Stimulated activated CD4-positive, alpha-beta T cell treated with anti-CD3 and anti-CD28 coated beads, Interleukin-4, amount 100 ng/mL, for 24 hours (primary cell): ENCODE measurements at places on chromosomes 3 and 15.

- no peak for DNase-seq
Measured at GRCh38 chr3:139887431-139887830, 47.6 kb upstream of the CLSTN2 start.

GRCh38 chr15:64229129-64229724 is 66.4 kb upstream of the PPIB start:
- DNase-seq = no peak

GRCh38 chr3:157081626-157082210 is 78.2 kb downstream of the CCNL1 start:
- DNase-seq = peak; percentile 89

DNA sequence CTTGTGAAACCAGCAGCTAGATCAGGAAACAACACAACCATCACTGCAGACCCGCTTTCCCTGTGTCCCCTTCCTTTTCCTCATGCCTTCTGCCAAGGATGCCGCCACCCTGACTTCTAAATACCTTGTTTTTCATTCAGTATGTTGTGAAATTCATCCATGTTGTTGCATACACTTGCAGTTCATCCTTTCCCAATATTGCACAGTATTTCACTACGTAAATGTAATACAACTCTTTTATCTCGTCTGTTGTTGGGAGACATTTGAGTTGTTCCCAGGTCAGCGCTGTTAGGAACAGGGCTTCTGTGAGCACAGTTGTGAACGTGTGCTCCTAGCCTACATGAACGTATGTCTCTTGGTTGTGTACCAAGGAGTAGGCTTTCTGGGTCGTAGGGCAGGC is 24.2 kb downstream of the TLNRD1 start:
- DNase-seq = no peak

DNA sequence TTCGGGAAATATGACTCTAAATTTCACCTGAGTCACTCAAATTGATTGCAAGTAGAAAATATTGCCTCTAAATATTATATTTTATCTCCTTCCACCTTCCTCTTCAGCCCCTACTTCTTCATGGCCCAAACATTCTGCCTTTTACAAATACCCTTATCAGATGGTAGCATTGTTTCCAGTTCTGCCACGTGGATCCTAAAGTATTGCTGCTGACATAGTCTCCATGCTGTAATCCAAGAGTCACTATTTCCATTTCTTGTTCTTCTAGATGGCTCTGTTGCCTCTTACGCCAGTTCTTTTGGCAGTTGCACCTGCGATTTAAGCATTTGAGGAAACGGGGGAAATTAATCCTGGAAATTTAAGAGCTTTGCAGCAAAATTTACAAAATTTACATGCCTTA is 13.6 kb downstream of the LMOD3 start:
- no peak for DNase-seq

DNA sequence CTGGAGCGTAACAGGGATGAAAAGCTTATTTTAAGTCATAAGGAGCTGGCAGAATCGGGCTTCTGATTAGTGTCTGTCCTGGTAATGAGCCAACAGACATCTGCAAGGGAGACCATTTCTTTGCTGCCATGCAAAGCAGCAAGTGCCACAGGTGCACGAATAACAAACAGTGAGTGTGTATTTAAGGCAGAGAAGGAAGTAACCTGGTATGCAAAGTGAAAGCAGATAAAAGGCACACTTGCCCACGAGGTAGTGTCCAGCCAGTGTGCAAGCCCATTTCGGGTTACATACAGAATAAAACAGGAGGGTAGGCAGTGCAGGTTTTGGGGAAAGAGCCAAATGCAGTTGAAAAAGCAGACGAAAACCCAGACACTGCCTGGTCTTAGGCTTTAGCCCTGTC is 1153.7 kb downstream of the SI start:
- no peak for DNase-seq

GRCh38 chr3:138042043-138042442 is 32.1 kb downstream of the CLDN18 start:
- DNase-seq = no peak

DNA sequence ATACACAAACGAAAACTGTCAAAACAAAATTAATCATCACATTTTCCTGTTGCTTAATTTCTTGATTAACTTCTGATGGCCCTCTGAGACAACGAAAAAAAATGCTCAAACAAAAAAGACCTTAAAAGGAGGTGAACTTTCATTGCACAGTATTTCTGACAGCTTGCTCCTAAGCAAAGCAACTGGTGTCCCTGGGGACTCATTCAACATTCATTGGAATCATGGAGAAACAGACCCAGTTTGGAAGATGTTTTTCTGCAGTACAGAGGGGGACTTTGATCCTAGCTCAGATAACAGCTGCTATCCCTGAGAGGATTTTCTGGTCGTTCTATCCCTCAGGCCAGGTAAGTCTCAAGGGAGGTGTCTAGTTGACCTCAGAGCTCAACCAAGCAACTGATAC is 378.7 kb upstream of the ATP11B start:
- DNase-seq = no peak

DNA sequence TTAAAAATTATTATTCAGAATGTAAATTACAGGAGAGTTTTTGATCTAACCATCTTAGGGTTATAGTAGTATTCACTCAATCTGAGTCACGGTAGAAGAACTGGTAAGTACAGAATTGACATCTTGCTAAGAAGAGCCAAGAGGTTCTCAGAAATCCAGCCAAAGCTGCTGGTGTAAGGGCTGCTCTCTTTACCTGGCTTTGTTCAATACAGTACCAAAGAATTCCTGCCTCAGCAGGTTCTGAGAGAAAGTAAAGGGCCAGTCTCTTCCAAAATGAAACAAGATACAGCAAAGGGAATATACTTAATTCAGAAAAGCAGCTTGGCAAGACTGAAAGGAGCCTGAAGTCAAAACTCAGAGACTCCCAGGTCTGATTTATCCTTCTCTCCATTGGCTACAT is 193.1 kb downstream of the TNIK start:
- no peak for DNase-seq

GRCh38 chr3:57544181-57545125 is at the start of gene DNAH12:
Gene DNAH12 (minus strand): TSS chr3:57544344. CDS start chr3:57542870, 1,474 bp downstream.
- DNase-seq = no peak

DNA sequence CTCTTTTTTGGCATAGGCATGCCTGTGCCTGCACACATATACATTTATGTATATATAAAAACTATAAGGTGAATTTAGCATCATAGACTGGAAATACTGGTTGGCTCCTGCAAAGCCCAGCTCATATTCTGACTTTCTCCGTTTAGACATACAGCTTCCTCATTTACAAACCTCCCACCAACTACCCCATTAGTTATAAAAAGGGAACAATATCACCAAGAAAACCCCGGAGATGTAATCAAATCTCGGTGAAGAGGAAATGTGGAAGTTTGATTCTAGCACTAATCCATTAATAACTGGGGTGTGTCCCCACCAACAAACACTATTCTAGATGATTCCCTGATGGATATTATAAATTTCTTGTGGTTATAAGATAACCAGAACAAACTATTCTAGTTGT is 517.7 kb upstream of the TBL1XR1 start:
- no peak for DNase-seq

DNA sequence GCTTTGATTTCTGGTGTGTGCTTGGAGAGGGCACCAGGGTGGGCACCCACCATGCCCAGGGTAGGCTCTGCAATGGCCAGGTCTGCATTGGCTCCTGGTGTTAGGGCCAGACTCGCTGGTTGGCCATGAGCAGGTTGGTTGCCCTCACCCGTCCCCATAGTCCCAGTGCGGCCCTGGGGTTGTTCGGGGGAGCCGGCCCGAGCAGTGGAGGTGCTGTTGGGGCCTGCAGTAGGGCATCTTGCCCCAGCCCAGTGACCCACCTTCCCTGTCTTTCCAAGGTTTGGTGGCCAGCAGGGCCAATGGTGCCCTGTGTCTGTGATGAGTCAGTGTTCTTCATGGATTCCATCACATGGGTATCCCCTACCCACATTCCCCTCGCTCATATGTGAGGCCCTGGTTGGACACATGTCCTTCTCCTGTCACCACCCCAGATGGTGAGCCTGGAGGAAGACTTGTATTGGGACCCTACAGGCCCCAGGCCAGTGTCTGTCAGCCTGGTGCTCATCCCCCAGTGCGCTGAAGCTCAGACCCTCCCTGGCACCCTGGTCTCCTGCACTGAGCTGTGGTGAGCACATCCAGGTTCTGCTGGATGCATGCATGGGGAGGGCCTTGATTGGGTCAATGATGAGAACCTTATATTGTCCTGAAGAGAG is 190.1 kb downstream of the UBE3A start:
- no peak for DNase-seq

DNA sequence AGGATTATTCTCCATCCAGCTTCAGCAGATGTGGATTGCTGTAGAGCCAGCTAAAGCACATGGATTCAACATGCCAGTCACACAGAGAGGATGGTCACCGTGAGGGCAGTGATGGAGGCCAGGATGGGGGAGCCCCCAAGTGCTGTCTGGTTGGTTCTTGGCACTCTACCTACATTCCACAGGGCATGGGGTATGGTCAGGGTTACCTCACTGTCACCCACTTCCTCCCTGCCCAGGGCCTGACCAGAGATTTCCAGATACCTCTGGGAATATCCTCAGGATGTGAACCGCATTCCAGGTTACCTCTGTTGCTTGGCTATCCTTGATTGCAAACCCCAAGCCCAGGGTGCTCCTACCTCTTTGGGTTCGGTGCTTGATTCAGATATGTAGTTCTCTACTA is 147.3 kb upstream of the TRIM42 start:
- DNase-seq = no peak

DNA sequence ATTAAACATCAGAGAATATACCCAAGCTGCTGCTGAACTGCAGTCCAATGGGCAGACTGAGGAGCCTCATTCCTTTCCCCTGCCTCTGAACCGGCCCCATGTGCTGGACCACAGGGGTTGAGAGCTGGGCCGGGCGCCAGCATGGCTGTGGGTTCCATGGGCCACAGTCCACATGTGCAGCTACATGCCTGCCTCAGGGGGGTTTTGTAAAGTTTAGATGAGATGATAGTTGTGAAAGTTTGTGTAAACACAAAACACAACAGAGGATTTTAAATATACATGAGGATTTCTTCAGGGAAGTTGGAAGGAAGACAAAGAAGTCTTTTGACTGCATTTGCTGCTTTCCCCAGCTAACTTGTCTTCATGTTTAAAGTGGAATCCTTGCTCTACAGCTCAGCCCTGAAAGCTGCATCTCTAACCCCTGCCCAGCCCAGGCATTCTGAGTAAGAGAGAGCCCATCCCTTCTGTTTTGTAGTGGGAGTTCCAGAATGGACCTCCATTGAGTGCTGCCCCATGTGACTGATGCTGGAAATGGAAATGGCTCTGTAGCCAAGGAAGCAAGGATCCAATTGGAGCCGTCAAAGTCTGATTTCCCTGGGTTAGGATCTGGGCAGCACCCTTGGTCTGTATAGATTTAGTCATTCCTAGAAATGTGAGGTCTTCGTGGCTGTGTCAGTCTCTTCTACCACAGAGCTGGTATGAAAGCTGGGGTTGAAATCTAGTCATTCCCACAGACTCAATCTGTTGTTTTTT is 17.5 kb downstream of the SLC12A8 start:
- DNase-seq = no peak

- DNase-seq = peak; percentile 61
Measured at GRCh38 chr15:62153228-62153627, 11.9 kb downstream of the C2CD4B start.

- no peak for DNase-seq
Measured at GRCh38 chr3:133329626-133330025, 70.2 kb upstream of the BFSP2 start.

DNA sequence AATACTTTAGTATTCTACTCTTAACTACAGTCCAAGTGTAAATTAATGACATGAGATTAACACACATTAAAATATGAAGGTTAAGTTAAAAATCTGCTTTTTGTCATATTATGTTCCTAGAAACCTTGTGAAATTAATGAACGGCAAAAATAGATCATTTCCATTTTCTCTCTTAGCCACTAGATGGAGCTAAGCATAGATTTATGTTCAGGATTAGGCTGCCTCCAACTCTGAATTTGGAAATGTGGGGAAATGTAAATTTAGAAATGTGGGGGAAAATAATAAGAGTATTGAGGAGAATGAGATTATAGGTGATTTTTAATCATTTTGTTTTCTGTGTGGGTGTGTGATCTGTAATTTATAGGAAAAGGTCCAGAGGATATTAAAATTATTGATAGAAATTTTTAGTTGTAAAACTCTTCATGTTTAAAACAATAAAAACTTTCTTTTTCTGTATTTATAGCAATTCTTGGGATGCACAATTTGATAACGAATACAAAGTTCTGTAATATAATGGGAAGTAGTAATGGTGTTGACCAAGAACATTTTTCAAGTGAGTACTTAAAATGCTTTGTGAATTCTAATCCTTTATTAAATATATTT is 59.2 kb downstream of the TMOD3 start:
- DNase-seq = no peak

DNA sequence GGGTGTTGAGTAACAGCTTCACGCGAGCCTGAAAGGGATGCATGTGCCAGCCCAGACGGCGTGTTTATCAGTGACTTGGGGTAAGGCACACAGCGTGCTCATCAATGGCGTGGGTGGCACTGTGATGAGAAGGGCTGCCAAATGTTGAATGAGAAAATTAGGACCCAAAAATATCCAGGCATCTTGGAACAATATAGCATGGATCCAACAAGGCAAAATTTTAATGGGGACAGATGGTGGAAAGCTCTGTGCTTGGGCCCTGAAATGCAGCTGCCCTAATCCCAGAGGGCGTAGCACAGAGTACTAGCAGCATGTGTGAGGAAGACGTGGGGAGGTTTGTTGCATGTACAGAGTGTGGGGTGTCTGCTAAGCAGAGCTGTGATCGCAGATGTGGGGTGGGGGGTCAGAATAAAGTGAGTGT is 48.9 kb downstream of the SSUH2 start:
- no peak for DNase-seq

- DNase-seq = no peak
Measured at GRCh38 chr15:63449731-63450130, 54.7 kb upstream of the USP3 start.

GRCh38 chr15:90986790-90987507 is 7.4 kb downstream of the PRC1 start:
- DNase-seq = no peak

DNA sequence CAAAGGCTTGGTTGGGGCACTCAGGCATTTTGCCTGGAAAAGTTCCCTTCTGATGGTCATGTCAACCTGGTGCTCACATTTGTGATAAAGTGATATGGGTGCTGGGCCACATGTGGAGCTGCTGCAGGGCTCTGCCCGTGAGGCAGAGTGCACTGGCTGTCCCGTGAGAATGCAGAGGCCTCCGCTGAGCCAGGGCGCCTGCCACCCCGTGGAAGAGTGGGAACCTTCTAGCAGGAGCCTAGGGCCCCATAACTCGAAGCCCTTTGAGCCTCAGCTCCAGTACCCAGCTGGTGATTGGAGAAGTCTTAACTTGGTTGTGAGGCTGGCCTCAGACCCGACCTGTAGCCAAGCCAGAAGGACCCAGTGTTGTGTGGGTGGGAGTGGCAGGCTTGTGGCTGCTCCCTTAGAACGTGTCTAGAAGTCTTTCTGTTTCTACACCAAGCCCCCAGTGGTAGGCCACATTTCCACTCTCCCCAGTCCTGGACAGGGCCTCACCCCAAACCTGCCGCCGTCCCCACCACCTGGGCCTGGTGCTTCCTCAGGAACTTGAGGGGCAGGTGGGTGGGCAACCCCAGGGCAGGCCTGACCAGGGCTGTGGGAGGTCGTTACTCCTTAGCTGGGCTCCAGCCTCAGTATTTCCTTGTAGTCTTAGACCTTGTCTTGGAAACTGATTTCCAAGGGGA is 19.7 kb downstream of the SEC61A1 start:
- no peak for DNase-seq
